Stimulated activated CD8-positive, alpha-beta memory T cell treated with anti-CD3 and anti-CD28 coated beads, Interleukin-7, amount 100 ng/mL, for 1 hour (primary cell): ENCODE measurements at places on chromosomes 6 and 20.

DNA sequence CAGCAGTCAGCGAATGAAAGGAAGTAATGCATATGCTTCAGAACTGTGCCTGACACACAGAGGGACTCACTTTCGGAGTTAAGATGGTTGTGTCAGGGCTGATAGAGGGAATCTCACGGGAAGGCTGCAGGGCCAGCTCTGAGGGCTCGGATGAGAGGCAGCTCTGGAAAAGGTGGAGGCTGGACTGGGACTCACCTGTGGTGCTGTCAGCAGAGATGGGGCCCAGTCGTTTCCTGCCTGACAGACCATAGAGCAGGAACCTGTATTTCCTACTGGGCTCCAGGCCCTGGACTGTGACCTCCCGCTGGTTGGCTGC lies 9.3 kb downstream of the CYP21A2 start:
- DNase-seq: no peak

GRCh38 chr6:159169557-159170332 lies 545 bp downstream of the FNDC1 start:
- DNase-seq: no peak

DNA sequence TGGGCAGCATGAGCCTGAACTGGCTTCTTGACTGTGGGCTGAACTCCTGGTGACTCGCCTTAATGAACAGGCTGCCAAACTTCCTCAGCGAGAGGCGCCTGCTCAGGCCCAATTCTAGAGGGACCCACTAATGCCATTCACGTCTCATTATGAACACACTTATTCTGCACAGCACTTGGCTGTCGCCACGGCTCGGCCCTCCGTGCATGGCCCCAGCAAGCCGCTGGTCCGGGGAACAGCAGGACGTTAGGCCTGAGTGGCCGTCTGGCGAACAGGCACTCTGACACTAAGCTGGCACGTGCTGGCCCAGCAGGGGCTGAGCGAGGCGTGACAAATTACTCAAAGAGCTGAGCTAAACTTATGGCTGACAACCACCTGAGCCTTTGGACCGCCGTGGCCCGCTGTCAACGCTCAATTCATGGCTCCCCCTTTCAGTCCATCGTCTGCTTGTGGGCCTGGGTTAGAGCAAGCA lies 45.9 kb downstream of the INSM1 start:
- no peak for DNase-seq

- no peak for DNase-seq
Measured at GRCh38 chr6:25181923-25182322, 97.3 kb upstream of the CARMIL1 start.

- no peak for DNase-seq
Measured at GRCh38 chr20:49986049-49986448, 3.3 kb downstream of the SNAI1 start.

DNA sequence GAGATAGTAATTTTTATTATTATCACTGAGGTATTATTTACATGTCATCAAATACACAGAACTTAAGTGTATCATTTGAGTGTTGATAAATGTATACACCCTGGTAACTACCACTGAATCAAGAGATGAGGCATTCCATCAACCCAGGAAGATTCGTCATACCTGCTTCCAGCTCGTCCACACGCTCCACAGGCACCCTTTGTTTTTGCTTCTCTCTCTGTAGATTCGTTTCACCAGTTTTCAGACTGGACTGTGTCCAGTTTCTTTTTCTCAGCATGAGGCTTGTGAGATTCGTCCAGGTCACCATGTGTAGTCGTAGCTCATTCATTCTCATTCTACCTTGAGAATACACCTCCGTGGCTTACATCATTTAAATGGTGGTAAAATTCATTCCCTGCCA lies 64.5 kb downstream of the BFSP1 start:
- no peak for DNase-seq

GRCh38 chr20:40961686-40962640 lies 66.7 kb upstream of the TOP1 start:
- no peak for DNase-seq

DNA sequence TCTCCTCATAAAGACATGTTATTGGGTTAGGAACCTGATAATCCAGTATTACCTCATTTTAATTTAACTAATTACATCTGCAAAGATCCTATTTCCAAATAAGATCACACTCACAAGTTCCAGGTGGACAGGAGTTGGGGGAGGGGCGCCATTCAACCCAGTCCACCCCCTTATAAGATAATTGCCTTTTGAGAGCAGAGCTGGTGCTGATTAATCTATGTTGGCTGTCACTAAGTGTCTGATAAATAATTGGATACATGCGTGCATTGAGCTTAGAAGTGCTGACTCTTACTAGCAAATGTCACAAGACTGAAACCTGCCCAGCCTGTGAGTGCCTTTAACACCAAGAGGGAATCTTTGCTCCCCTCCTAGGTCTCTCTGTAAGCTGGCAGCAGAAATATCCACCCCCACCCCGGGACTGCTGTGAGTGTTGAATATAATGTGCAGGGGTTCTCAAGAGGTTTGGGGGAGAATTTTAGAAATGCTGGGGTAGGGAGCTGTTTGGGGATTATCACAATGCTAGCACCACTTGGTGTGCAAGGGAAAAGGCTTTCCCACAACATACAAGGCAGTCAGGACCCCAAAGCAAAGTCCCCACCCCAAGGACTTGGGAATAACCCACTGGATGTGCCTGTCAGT lies 87.5 kb downstream of the ANKRD60 start:
- no peak for DNase-seq

DNA sequence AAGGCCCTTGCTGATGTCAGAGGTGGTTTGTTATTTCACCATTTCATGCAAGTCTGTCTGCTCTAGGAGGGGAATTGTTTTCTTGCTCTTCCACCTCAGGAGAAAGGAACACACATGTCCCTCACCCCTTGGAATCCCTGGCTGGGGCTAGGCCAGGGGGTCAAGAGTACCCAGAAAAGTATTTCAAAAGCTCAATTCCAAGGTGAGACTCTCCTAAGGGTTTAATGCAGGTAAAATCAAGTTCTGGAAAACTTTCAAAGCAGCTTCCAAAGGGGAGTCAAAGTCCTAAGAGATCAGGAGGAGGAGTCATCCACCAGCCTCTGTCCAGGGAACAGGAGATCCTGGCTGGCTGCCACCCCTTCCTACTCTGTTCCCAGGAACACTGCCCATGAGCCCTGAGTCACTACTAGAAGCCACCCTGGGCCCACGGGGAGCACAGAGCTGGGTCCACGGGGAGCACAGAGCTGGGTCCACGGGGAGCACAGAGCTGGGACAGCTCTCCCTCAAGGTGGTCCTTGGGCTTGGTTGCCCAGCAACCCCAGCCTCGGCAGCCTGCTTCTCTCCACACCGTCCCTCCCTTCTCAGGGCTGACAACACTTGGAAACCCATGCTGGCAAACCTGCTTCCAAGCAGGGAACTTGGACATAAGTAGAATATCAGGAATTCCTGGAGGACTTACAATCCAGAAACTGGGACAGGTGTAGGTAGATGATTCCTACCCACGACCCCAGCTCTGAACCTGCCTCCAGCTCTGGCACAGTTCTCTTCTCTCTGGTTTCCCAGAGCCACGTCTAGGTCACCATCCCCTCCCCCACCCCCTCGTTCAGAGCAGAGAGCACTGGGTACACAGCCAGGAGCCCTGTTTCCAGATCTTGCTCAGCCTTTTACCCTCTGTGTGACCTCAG lies 35.3 kb upstream of the CDKN1A start:
- DNase-seq: no peak

DNA sequence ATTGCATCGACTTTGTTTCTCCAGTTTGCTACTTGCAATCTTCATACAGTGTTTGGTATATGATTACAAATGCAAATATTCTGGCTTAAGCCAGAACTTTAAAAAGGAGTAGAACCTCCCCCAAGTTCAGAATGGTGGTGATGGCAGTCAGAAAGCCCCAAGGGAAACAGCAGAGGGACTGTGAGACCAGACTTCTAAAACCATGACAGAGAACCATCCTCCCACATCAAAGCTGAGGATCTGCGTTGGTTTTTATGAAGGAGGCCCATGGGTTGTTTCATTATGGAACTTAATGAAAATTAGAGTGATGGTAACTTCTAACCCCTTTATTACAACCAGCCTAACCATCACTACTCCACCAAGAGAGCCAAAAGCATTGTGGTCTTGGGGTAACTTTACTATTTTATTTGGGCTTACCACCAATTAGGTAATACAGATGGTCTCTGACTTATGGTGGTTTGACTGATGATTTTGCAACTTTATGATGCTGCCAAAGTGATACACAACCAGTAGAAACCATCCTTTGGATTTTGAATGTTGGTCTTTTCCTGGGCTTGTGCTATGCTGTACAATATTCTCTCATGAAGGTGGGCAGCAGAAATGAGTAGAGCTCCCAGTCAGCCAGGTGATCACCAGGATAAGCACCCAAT lies 10.9 kb upstream of the MRS2 start:
- no peak for DNase-seq

- DNase-seq: no peak
Measured at GRCh38 chr6:14036911-14037310, 80.7 kb upstream of the CD83 start.

GRCh38 chr20:64156136-64156885 lies 7.9 kb upstream of the MYT1 start:
- no peak for DNase-seq

DNA sequence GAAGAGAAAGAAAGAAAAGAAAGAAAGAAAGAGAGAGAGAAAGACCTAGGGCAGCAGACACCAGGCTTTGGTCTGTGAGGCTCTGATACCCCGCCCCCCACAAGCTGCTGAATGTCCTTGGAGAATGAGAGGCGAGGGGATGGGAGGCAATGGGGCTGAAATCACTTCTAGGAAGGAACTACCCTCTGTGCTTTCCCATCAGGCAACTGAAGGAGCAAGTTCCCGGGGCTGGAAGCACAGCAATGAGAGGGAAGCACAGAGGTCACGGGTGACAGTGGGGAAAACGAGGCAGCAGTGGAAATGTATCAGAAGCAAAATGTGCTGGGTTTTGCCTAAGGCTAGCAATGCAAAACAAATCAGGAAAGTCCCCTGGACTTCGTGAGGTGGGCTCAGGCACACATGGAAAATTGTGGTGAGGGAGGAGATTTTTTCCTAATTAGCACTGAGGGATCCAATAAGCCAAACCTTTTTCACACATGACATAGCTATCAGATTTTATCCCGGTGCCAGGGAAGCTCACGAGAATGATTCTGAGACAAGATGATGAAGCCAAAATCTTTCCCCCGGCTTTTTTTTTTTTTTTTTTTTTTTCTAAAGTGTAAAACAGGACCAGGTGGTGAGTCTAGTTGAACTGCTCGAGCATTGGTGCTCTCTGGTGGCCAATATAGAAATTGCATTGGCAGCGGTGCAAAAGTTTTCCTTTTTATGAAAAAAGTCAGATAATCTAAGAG lies 16.8 kb upstream of the ARFGEF2 start:
- DNase-seq: peak; percentile 31

DNA sequence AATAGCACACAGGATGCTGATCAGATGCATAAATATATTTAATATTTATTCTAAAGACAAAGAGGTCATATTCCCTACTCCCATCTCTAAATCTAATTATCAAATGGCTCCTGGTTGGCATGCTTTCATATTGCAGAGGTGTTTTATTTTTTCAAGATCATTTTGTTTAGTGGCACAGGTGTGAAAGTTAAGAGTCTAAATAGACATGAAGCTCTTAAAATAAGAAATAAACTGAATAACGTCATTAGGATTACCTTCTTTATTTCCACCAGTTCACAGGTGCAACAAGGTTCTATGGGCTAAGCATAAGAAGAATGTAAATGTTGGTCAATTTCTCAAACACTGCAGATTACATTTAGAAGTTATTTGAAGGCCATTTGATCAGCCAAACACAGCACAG lies 7.1 kb upstream of the CYP24A1 start:
- DNase-seq: no peak

- DNase-seq: no peak
Measured at GRCh38 chr6:94349227-94349626, 929.9 kb upstream of the EPHA7 start.

GRCh38 chr20:44435630-44436335 lies 39.9 kb upstream of the TTPAL start:
- no peak for DNase-seq

DNA sequence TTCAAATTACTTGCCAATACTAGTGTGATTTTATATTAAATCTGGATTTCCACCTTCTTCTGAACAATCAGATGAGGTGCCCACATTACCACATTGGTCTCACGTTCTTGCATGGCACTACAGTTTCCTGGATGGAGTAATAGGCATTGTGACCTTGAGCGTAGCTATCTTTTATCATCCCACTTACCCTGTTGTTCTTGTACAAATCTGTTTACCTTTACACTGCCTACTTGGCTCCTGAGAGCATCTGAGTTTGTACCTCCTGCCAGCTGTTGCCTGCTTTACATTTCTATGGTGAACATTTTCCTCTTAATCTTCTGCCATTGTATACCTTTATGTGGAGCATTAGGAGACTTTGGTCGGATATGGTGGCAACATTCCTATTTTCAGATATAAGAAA lies 90.7 kb downstream of the AKAP7 start:
- no peak for DNase-seq

DNA sequence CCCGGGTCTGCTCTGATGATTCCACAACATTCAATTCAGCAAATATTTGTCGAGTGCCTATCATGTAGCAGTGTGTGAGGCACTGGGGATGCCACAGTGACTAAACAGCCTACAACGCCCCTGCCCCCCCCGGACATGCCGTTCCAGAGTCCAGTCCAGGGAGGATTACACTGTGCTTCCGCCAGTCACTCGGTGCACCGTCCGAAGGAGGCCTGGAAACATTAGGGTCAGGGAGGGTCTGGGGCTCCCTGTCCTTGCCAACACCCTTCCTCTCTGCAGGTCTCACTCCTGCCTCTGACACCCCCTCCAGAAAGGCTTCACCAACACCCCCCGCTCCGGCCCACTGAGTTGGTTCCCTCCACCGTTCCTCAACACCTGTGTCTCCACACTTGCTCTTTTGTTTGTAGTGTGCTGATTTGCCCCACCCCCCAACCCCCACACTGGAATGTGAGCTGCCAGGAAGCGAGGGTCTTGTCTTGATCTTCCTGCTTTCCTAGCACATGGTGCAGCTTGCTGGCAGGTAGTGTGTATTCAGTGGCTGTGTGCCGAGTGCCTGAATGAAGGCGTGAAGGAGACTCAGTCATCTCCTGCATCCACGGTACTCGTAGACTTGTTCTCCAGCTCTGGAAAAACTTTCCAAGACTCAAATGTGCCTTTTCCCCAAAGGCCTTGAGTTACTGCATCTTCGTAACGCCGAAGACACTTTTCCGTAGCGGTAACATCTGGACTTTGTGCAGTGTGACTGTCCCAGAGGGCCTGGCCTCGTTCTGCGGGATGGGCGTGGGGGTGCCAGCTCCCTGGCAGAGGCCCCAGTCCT lies 150.4 kb downstream of the ZDHHC14 start:
- no peak for DNase-seq

GRCh38 chr6:66556936-66557335 lies 849.9 kb upstream of the EYS start:
- no peak for DNase-seq

GRCh38 chr6:158142789-158143188 lies 25.3 kb downstream of the SERAC1 start:
- no peak for DNase-seq

GRCh38 chr20:14992153-14992552 lies 654.7 kb upstream of the FLRT3 start:
- DNase-seq: no peak
